ENCODE measurements at places on chromosomes 4 and X. TPM values are rescaled to one million over a fixed set of nuclear protein-coding genes. Genes with fewer than 3 reads are reported as not detected.
A peak's percentile ranks its signal among the peaks of the same experiment; 100 is the strongest.

DNA sequence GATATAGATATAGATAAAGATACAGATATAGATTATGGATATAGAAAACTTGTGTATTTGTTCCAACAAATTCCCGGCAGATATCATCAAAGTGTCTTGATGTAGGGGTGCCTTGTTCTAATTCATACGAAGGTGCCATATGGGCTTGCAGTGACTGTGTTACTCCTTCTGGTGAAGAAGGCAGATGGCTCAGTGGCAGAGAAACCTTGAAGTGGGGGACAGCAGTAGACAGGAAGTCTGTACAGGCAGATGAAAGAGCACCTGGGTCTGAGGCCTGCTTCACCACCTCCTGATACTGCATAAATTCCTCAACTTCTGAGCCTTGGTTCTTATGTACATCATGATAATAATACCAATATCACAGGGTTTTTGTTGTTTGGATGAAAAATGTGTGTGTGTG, 179.5 kb upstream of the GATB start:
- no peak for DNase-seq

DNA sequence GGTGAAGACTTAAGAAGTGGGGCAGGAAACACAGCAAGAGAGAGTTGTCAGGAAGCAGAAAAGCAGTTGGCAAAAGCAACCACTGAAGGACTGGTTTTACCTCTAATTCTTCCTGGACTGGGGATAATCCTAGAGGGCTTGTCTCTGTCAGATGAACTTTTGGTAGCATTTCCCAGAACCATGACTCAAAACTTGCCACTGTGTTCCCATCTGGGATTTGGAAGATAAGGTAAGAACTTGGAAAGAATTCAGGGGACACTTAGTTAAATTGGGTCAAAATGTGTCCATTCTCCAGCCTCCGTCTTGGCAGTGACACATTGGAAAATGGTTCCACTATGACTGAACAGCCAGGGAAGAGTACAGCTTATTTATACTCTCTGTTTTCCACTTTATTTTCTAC, 55.7 kb downstream of the CD38 start:
- no peak for DNase-seq

DNA sequence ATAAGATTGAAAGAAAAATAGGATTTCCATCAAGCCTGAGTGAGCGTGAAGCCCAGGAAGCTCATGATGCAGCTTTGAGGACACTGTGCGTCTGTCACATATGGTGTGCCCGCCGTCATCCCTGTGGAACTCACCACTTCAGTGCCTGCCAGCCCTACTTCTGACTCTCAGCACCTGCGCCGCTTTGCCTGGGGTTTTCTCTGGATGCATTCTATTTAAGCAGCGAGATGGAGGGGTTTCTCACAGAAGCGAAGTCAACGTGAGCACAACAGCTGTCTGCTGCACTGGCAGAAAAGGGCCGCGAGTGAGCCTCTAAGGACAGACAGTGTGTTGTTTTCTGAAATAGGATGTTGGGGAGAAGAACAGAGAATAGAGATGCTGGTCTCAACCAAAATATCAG, 6.2 kb upstream of the TMEM128 start:
- DNase-seq = no peak

- DNase-seq = no peak
These were observed 61.7 kb downstream of the ADRA2C start for GRCh38 chr4:3827616-3828492.

GRCh38 chr4:105765690-105766407, 57.3 kb downstream of the GSTCD start:
- DNase-seq = peak; percentile 94

Gene HHIP
- total RNA-seq = not detected

DNA sequence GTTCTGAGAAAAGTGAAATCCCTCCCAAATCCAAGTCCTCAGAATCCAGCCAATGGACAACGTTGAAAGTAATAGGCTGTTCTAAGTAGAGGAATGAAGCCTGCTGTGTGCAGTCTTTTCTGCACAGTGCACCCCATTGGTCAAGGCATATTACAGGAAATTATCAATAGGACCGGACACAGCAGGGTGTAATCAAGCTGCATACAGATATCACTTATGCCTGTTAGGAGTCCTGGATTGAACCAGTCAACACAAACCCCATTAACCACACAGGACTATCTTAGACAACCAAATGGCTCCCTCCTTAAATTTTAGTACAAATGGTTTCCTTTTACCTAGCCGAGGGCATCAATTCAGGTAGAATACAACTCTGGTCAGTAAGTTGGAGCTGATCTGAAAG, 34.2 kb upstream of the MAGEA8 start:
- no peak for DNase-seq

DNA sequence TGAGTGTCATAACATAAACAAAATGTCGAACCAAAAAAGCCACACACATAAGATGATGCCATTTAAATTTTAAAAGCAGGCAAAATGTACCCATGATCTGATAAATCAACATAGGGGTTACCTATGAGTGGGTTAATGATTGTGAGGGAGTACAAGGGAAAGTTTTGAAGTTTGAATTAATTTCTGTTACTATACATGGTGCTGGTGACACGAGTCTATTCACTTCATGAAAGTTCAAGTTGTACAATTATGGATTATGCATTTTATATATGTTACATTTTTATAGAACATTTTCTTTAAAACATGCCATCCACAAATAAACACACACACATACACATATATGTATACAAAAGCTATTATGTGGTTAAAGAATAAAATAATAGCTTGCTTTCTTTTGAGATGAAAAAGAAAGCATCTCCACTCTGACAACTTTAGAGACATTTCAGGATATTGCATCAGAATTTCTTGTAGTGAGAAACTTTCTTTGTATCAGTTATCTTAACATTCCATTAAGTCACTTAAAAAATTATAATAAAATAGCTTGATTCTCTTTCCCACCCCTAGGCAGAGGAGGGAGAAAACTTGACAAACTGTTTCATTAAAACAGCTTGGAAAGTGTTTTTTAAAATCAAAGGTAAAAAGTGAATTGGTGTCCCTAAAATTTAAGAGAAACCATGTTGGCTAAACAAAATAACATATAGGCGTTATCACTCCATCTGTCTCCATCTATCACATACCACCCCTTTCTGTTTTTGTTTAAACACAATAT, 891.8 kb upstream of the NDST4 start:
- no peak for DNase-seq

DNA sequence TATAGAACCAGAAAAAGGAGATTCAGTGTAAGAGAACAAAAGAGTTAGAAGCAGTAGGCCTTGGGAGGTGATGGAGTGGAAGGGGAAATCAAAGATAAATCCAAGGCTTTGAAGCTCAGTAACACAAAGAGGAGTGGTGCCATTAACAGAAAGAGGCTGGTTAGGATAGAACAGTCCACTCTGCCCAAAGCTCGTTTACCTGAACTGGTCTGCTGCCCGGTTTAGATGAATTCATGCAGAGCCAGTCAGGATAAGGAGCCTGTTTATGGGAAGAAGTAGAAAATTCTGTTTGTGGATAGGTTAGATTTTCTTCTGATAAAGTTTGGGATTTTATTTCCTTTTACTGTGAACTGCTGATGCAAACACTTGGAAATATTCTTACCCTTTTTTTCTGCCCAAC, 80.6 kb downstream of the HMGB2 start:
- DNase-seq = no peak

GRCh38 chr4:12555011-12555410, 929.1 kb downstream of the RAB28 start:
- peak; percentile 59 for DNase-seq

GRCh38 chrX:34770511-34770910, 113.4 kb upstream of the TMEM47 start:
- no peak for DNase-seq

DNA sequence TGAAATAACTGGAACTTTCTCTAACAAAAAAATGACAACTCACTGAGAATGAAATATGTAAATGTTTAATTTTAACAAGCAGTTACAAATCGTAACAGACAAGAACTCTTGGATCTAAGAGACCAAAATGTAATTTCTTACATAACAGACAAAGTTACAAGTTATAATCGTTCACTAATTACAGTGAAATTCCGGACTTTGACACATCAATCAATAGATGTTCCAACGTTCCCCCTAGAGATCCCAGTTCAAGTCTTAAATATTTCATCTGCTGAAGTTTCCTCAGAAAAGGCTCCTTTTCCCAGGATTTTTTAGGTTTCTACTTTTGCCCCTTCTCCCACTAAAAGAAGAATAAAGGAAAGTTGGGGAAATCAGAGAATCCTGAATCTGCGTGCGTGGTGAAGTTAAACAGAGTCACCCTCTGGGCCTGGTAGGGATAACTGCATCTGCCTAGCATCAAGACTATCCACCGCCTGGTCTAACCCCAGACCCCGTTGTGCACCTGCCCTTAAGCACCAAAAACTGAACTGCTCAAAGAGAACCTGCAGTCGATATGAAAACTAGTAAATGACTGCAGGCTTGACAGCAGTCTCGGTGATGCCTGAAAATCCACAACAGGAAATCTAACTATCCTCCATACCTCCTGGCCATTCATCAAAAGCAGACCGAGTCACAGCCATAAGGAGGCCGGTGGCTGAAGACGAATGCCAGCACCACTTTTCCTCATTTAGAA, 2.3 kb downstream of the IRF2 start:
- peak; percentile 30 for DNase-seq

- peak; percentile 95 for DNase-seq
These were observed 16.4 kb downstream of the TCEANC start for GRCh38 chrX:13669246-13669737.

GRCh38 chr4:156734965-156735895, 236.4 kb downstream of the PDGFC start:
- peak; percentile 59 for DNase-seq

Gene PAGE2B
- not detected for total RNA-seq

- DNase-seq = no peak
These were observed 3.1 kb upstream of the FBXL5 start for GRCh38 chr4:15658136-15658770.

GRCh38 chrX:21708116-21708515, 49.8 kb downstream of the SMPX start:
- no peak for DNase-seq

DNA sequence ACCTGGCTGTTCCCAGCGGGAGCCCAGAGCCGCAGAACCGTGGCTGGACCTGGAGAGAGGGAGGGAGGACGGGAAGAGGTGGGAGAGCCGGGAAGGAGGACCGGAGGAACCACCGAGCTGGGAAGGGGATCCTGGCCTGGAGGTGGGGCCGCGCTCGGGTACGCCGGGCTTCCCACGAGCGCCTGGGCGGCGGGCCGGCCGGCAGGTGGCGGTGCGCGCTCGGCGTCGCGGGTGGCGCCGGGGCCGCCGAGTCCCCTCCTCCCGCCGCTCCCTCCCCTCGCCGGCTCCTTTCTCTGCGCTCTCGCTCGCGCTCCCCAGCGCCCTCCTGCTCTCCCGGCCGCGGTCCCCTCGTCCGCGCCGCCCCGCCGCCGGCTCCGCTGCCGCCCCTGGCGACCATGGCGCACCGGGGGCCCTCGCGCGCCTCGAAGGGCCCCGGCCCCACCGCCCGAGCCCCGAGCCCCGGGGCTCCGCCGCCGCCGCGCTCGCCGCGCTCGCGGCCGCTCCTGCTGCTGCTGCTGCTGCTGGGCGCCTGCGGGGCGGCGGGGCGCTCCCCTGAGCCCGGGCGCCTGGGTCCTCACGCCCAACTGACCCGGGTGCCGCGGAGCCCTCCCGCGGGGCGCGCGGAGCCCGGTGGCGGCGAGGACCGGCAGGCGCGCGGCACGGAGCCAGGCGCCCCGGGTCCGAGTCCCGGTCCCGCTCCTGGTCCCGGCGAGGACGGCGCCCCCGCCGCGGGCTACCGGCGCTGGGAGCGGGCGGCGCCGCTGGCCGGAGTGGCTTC, at the start of gene SORCS2:
Gene SORCS2 (plus strand): TSS at position 287 of the 778 bp plus-strand sequence.
- no peak for DNase-seq
